ENCODE measurements at places on chromosomes 6 and 20.

DNA sequence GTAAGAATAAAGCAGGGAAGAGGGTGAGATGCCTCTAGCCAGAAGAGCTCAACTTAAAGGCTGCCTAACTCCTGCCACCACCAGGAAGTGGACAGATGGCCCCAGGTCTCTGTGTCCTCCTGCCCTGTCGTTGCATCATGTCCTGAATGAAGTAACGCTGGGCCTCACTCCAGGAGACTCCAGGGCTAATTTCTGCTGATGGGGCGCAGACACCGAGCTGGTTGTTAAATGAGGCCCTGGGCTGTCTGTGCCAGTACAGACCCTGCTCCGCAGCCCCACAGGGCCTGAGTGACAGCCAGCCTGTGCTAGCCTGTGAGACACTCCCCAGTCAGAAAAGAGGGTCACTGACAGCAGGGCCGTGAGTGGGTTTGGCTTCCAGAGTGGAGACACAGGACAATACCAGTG is 6.5 kb downstream of the IP6K3 start:
- DNase-seq, result no peak

DNA sequence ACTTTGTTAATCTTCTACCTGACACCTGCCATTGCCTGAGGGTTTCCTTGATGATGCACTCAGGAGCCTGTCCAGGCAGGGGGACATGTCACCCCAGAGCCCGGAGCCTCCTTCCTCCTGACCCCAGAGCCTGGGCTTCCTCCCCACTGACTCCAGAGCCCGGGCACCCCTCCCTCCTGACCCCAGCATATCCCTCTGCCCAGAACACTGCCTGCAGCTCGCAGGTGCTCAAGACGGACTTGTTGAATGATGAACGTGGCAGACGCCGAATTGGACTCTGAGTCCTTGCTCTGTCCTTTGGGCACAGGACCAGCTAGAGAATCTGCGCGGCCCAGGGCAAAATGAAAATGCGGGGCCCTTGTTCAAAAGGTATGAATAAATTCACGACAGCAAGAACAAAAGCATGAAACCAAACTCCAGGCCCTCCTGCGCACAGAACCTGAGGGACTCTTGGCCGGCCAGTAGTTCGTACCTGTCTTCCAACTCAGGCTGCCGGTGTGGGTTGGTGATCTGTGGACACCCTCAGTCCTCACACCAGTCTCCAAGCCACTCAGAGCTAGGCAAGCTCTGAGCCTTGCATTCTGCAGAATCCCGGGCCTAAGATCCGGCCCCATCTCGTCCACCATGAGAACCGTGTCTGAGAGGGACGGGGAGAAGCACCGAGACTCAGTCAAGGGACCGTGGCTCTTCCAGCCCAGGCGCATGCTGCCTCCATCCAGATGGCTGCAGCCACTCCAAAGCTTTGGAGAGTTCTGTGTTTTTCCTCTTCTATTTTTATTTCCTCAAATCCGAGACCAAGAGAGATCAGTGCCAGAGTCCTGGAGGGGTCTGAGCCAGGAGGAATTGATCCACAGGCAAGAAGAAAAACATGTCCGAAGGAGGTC is 104.7 kb downstream of the BMP7 start:
- DNase-seq, result no peak

- no peak for DNase-seq
Measured at GRCh38 chr20:23870461-23870860, 9.1 kb downstream of the CST5 start.

- no peak for DNase-seq
Measured at GRCh38 chr20:17885544-17885943, 83.0 kb downstream of the SNX5 start.

DNA sequence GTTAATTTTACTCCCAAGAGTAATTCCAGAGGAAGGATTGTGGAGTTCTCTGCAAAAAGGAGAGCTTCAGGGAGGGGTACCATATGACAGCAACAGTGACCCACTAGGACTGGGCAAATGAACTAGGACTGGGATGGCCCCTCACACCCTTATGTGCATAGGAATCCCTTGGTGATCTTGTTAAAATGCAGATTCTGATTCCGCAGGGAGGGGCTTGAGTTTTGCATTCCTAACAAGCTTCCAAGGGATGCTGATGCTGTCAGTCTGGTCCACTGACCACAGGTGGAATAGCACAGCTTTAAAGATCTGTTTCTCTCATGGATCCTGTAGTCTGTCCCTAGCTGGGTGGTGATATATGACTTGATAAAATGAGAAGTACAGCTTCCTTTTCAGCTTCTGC is 6.3 kb upstream of the FOXA2 start:
- no peak for DNase-seq

DNA sequence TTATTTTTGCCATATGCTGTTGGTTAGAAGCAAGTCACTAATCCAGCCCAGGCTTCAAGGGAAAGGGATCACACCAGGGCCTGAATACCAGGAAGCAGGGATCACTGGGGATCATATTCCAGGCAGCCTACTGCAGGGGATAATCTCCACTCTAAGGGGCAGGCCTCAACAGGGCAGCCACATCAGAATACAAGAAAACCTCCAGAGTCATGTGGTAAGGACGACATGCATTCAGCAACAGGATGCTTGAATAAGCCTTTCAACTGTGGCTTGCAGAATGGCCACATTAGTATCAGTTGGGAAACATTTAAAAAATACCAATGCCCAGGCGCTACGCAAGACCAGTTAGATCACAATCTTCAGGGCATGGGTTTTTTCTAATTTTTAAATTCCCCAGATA is 109.1 kb downstream of the LY86 start:
- no peak for DNase-seq

DNA sequence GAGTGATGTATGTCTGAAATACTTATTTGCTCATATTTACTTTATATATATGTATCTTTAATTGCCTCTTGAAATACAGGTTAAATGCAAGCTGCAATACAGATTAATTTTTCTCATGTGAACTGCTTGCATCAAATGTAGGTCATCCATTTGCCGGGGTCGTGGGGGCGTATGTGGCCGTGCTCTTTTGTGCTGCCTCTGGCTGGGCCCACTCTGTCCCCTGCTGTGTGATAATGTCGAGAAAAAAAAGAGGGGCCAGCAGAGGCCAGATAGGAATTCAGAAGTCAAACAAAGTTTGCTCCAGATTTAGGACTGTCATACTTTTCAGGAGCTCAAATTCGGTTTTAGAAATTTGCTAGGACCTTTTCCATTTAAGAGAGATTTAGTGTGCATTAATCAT is 459.6 kb upstream of the SOX4 start:
- no peak for DNase-seq

- no peak for DNase-seq
Measured at GRCh38 chr6:133816171-133816570, 72.7 kb upstream of the TCF21 start.

DNA sequence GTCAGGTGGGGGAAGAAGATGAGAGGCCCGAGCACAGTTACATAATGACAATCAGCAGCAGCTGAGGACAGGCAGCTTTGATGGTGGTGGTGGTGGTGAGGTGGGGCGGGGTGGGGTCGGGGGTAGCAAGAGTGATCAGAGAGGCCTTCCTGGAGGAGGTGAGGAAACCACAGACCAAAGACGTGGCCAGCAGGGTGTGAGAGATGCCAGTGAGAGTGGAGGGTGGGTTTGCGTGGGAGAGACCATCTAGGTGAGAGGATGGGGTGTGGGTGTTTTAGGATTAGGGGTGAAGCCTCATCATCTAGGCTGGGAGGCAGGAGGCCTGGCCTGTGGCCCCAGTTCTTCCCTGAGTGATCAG is 76.0 kb upstream of the TOX2 start:
- DNase-seq, result no peak

- DNase-seq, result no peak
Measured at GRCh38 chr20:11350126-11351005, 567.3 kb upstream of the BTBD3 start.

DNA sequence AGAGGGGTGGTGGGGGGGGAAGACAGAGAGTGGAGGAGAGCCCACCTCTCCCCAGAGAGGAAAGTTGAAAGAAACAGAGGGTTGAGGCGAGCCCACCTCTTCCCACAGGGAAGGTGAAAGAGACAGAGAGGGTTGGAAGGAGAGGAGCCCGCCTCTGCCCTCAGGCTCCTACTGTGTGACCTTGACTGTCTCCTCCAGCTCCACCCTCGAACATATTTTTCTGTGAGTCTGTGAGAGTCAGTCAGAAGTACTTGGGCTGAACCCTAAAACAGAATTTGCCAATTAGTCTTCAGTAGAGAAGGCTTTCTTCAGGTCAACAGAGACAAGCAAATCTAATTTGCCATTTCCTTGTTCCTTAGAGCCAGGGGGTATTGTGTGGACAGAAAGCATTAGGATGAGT is 153.7 kb upstream of the SNX9 start:
- DNase-seq, result no peak

GRCh38 chr6:98959631-98960030 is 11.9 kb upstream of the FBXL4 start:
- DNase-seq, result no peak

- DNase-seq, result no peak
Measured at GRCh38 chr6:35061651-35062410, 79.3 kb downstream of the TCP11 start.

DNA sequence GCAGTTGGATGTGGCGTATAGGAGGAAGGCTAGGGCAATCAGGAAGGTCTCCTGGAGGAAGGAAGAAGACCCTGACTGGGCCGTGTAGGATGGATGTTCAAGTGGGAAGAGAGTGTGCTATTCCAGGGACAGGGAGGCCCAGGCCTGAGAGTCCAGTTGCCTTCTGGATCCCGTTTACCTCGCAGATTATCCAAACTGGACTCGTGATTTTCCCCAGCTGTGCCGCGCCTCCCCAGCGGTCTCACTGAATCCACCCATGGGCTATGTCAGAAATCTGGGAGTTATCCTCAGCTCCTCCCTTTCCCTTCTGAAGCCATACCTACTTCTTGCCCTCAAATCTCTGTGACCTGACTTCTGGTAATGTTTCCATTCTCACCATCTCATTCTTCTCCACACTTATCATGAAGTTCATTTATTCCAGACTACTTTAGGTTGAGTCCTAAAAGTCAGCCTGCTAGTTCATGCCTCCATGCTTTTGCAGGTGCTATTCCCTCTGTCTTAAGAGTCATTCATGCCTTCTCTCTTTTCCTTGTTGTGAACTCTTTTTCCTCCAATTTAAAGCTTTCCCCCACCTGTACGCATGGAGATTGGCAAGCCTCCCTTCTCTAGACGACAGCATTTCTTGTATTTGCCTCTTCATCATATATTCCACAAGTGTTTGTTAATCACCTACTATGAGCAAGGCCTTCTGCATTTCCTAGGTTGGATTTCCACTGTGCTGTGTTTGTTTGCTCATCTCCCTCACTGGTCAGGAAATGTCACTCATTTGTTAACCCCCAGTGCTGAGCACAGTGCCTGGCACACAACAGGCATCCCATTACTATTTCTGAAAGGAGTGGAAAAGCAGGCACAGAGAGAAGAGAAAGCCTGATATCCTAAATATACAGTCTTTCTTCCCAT is 2.7 kb downstream of the SDCBP2 start:
- DNase-seq, result no peak

DNA sequence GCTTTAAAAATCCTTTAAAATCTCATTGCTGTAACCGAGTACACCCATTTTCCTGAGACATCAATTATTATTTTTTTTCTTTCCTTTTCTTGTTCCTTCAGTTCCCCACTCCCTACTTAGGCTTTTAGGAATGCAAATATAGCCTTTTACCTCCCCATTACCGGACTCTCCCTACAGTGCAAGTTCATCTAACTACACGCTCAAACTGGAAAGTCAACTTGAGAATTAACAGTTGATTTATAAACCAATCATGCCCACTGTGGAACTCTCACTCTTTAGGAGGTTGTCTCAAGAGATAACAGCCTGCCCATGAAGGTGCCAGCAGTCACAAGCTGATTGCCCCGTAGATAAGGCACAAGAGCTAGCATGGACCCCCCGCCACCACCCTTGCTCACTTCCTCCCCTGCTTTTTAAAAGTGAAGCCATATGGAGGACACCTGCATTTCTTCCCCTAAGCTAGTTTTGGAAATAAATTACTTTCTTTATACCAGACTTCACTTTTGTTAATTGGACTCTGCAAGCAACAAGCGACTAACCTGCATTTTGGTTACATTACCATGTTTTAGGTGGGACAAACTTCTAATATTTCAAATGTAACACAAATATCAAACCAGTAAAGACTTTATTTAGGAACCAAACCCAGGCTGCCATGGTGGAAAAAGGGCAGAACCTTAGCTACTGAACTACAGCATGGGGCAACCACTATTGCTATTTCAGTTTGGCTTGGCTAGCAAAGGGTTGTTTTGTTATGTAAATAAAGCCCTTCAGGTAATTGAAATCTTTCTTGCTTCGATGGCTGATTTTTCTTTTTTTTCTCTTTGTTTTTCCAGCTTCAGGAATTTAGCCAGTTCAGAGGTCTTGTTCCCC is 34.9 kb downstream of the UBD start:
- no peak for DNase-seq

GRCh38 chr6:109321752-109322151 is 60.5 kb downstream of the CD164 start:
- DNase-seq, result no peak

DNA sequence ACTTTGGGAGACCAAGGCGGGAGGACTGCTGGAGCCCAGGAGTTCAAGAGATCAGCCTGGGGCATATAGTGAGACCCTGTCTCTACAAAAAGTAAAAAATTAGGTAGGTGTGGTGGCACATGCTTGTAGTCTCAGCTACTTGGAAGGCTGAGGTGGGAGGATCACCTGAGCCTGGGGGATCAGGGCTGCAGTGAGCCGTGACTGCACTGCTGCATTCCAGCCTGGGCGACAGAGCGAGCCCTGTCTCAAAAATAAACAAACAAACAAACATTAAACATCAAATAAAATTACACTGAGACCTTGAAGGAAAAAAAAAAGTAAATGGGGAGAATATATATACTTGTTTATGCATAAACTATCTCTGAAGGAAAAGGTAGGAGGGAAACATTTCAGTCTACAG is 387.8 kb downstream of the ZFAND3 start:
- DNase-seq, result no peak

DNA sequence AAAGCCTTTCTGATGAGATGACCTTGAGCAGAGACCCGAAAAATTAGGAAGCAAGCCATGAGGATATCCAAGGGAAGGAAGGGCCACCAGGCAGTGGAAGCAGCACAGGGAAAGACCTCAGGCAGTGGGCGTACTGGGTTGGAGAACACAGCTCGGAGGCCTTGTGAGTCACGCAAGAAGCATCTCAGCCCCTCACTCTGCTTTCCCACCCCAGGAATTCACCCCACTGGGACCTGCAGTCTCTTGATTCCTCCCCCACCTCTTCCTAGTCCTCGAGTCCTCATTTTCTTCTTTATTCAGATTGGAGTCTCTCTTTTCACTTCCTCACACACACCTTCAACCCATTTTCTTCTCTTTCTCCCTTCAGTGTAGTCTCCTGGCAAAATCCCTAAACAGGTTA is 27.0 kb downstream of the RPRD1B start:
- no peak for DNase-seq

DNA sequence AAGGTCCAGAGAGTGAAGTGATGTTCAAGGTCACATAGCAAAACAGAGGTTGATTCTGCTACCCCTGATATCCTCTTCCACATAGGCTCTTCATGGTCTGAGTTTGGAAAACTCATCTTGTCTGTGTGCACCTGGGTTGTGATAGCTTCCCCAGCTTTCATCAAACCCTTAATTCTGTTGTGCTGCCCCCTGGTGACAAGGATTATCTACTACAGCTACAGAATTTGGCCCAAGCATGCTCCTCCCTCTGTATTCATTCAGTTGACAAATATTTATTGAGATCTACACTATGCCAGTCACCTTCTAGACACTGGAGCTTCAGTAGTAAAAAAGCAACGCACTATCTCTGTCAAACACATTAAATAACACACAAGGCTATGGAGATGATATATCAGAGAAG is 50.4 kb downstream of the SMPDL3A start:
- peak; percentile 55 for DNase-seq
